GDM1 (cell line): ENCODE measurements at places on chromosomes 2 and 18.

GRCh38 chr2:71457923-71458322 is 4.6 kb downstream of the DYSF start:
- no peak for DNase-seq

DNA sequence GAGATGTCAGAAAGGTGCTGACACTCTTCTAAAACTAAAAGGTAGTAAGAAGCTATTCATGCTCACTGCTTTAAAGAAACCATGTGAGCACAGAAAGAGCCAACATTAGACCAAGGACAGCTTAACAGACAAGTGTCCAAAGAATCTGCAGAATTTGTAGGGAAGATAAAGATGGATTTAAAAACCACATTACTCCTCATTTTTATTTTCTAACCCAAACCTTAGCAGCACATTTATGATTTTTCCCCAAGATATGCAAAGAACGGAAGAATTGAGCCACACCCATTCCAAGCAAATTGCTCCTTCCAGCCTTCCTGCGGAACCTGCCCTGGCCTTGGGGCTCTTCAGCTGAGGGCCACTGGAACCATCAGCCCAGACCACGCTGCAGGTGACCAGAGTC is 26.9 kb downstream of the MBP start:
- DNase-seq: no peak

- no peak for DNase-seq
Observed at GRCh38 chr2:142075826-142076225, 55.0 kb downstream of the LRP1B start.

DNA sequence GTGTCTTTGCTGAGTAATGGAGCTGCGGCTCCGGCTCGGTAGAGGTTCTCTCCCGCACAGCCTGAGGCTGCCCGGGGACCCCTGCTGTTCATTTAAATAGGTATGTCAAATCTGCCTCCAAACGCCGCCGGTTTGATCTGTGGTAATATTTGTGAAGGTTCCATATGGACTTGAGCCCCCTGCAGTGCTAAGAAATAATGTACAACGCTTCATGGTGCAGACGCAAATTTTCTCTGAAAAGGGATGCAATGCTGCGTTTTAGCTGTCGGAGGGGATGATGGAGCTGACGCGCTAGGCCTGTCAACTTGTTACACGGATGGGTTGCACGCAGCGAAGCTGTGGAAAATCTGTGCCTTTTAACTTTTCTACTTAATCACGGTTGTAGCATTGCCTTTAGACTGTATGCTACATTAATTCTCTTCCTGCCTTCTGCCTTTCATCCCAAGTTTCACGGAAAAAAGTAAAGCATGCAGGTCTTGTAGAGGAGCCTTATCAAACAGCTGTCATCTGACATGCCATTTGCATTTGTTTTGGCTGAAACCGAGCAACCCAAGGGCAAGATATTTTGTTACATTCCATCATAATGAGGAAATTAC is 43.2 kb downstream of the MRPS9 start:
- DNase-seq: no peak

DNA sequence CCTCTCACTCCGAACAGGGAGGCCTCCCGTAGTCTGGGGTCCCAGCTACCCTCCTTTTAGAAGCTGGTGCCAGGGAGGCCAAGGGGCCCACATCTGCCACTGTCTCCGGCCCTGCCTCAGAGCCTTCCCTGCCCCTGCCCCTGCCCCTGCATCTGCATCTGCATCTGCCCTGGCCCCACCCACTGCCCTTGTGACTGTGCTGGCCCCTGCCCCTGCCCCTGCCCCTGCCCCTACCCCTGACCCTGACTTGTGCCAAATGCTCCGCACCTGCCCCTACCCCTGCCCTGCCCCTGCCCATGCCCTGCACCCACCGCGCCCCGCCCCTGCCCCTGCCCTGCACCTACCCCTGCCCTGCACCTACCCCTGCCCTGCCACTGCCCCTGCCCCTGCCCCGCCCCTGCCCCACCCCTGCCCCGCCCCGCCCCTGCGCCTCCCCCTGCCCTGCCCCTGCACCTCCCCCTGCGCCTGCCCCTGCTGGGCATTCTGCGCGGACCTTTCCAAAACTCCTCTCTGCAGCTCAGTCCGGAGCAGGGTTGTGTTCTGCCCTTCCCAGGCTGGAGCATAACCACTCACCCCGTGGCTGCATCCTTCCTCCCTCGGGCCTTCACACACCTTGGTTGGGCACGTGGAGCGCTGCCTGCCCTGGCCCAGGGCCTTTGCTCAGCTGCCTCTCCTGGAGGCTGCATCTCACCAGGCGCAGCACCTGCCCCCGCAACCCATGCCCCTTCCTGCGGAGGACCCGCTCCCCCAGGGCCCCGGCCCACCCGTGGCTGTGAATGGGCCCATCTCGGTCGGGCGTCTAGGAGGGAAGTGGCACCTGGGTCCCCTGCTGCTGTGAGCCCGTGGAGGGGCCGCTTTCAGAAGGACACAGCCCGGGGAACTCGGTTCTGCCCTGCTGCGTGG is 5.4 kb downstream of the SNTG2 start:
- no peak for DNase-seq

GRCh38 chr2:228180181-228181097 is 1.0 kb downstream of the SPHKAP start:
- DNase-seq: no peak

- no peak for DNase-seq
Observed at GRCh38 chr2:67752969-67753368, 309.8 kb downstream of the C1D start.

DNA sequence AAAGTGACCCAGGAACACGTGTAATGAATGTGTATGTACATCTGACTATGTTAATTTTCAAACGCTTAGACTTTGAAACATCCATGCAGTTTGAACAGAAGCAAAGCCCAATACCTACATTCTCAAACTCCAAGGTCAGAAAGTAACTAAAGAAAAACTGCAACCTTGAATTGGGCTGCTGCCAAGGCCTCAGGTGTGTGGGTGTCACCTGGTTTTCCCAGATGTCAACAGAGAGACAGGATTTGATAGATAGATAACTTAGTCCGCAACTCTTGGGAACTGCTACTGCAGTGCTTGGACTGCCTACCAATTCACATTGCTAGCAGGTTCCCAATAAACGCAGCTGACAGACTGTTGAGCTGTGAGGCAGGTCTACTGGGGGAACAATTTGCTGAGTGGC is 78.7 kb upstream of the PAPOLG start:
- DNase-seq: no peak

GRCh38 chr18:35182151-35182550 is 58.7 kb upstream of the ZNF397 start:
- DNase-seq: no peak

DNA sequence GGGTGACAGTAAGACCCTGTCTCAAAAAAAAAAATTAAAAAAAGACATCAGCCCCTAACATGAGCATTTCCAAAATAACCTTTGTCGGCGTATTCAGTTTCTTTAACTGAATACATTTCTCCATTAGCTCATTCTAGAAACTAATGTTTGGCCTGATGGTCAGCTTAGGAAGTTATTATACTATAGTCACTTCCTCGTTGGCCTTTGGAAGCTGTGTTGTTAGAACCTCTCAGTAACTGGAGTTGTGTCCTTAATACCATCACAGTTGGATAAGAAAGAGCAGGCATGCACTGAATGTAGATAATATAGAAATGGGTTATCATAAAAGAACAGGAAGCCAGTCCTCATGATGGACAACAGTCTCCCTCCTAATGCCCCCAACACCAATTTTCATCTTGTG is 112.8 kb downstream of the ANTXR1 start:
- DNase-seq: no peak
